Iris pigment epithelial cell (primary cell): ENCODE measurements at places on chromosomes 2 and 18.

- no peak for DNase-seq
These were observed 265.9 kb upstream of the ETAA1 start for GRCh38 chr2:67131257-67131609.

DNA sequence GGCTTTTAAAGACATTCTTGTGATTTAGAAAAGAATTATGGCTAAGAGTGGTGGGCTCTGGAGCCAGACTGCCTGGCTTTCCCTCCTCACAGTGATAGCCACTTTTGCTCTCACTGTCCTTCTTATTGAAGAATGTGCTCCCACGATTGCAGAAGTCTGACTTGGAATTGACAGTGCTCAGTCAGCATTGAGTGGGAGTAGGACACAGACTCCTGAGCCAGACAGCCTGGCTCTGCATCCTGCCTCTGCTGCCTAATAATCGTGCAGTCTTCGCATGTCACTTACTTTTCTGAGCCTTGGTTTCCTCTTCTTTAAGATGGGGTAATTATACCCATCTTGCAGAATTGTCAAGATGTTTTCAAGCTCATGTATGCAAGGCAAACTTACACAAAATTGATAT, 23.3 kb downstream of the SPATS2L start:
- DNase-seq = no peak

DNA sequence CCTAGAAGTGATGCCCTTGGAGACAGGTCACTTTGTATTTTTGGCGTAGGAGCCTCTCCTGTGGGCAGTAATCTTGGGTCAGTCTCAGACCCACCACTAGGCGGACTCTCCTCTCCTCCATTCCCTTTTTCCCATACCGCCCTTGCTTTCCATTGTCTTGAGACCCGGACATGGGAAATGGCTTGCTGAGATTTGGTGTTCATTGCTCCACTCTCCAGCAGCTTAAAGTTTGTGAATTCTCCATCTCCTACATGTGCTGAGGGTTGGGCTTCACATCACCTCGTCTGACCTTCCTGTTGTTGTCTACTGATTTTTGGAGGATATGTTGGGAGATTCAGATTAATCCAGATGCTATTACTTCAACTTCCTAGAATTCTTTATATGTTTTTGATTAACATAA, 159.2 kb upstream of the RAB12 start:
- no peak for DNase-seq

GRCh38 chr2:138814123-138814898, 34.1 kb upstream of the NXPH2 start:
- DNase-seq = no peak

- no peak for DNase-seq
These were observed 112.8 kb downstream of the CDC42EP3 start for GRCh38 chr2:37558623-37559022.

DNA sequence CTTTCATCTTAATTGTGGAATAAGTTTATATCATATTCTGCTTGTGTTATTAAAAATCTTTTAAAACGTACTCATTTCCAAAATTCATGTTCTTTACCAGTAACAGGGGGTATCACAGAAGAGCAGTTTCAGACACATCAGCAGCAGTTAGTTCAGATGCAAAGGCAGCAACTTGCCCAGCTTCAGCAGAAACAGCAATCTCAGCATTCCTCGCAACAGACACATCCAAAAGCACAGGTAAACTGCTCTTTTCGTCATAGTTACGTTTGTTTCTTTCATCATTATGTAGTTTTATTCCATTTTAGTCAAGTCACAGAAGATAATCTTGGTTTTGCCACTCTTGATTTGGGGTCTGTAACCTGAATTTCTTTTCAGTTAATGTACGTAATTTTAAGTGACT, 93.5 kb upstream of the KIF5C start:
- DNase-seq = peak; percentile 8
